ENCODE measurements at places on chromosomes 13 and 19. TPM values are rescaled to one million over a fixed set of nuclear protein-coding genes. Genes with fewer than 3 reads are reported as not detected.

The HCN2 gene
- total RNA-seq = 0.72 TPM

The GCDH gene
- 41.6 TPM for total RNA-seq

The ALDH16A1 gene
- 11.4 TPM for total RNA-seq

The MISP gene
- not detected for total RNA-seq

The CEACAM7 gene
- not detected for total RNA-seq

The ZNF541 gene
- not detected for total RNA-seq

The ZNF8 gene
- total RNA-seq = 3.9 TPM

The MAMSTR gene
- 0.18 TPM for total RNA-seq

The SIGLEC12 gene
- total RNA-seq = not detected

The CGB3 gene
- total RNA-seq = not detected

The SRRM5 gene
- total RNA-seq = not detected

DNA sequence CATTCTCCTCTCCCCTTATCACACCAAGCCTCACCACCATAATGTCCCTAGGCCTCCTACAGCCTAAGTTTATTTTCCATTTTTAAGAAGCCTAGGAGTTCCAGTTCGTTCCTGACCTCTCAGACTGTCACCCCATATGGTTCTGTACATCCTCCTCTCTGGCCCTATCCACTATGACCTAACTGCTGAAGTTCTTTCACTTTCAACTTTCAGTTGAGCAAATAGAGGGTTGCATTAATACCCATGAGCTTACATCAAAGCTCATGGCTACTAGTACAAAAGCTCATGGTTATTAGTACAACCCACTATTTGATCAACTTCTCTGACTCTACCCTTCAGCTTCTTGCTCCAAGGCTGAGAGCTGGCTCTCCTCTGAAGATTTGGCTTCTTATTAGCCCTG lies 72.9 kb downstream of the FGF14 start:
- H3K36me3 ChIP-seq = no peaks in the 10 kb centered on the region
- no peaks in the 10 kb centered on the region for H3K27me3 ChIP-seq
- H3K27ac ChIP-seq = no peak overlapping the region
- no peak for DNase-seq

DNA sequence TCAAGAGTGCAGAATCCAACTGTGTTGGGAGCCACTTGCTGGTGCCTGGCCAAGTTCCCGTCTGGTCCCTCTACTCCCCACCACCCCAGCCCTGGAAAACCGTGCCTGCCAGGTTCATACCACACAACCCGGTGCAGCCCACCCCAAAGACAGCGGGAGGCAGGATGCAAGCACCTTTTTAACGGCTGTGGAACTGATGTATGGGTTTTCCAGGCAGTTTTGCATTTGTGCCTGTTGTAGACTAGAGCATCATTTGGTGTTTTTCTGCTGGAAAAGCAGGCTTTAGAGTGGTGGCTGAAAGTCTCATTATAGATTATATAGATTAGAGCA lies 13.5 kb downstream of the TFDP1 start:
- no peak overlapping the region for H3K4me3 ChIP-seq
- peaks cover 38% of the 10 kb centered on the region for H3K36me3 ChIP-seq
- no peaks in the 10 kb centered on the region for H3K27me3 ChIP-seq
- no peak overlapping the region for H3K27ac ChIP-seq

GRCh38 chr13:33379608-33380007 lies 94.1 kb upstream of the STARD13 start:
- no peaks in the 10 kb centered on the region for H3K27me3 ChIP-seq
- no peak overlapping the region for H3K4me3 ChIP-seq
- DNase-seq = no peak
- H3K4me1 ChIP-seq = no peaks in the 10 kb centered on the region

GRCh38 chr19:37928527-37929286 lies 21.7 kb downstream of the SIPA1L3 start:
- H3K4me3 ChIP-seq = no peak overlapping the region
- no peak overlapping the region for H3K27ac ChIP-seq
- H3K27me3 ChIP-seq = no peaks in the 10 kb centered on the region
- H3K36me3 ChIP-seq = no peaks in the 10 kb centered on the region
- no peak for DNase-seq

DNA sequence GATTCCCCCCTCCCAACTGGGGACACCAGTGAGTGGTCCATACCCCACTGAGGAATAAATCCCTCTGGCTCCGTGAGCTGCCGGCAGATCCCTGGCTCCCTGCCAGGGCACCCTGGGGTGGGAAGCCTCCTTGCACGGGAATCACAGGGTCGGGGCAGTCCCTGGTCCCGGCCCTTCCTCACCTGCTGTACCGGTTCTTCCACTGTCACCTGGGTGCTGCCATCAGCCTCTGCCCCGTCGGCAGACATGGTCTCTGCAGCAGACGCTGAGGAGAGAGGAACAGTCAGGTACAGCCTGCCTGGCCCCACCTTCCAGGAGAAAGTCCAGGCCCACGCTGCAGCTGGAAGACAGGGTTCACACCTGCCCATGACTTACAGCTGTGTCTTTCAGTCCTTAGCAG lies 6.3 kb downstream of the PLIN3 start:
- no peaks in the 10 kb centered on the region for H3K27me3 ChIP-seq
- no peak overlapping the region for H3K4me3 ChIP-seq
- no peak for DNase-seq
- H3K36me3 ChIP-seq = peaks cover 44% of the 10 kb centered on the region

GRCh38 chr13:98172590-98173422 lies 4.3 kb downstream of the RNF113B start:
- DNase-seq = peak; percentile 45
- no peak overlapping the region for H3K4me3 ChIP-seq
- peak overlapping the region; percentile 99 for H3K27ac ChIP-seq
- peaks cover 38% of the 10 kb centered on the region for H3K4me1 ChIP-seq

- peaks cover 27% of the 10 kb centered on the region for H3K36me3 ChIP-seq
- H3K27ac ChIP-seq = no peak overlapping the region
Measured at GRCh38 chr19:24040621-24041020, 46.4 kb upstream of the ZNF254 start.

DNA sequence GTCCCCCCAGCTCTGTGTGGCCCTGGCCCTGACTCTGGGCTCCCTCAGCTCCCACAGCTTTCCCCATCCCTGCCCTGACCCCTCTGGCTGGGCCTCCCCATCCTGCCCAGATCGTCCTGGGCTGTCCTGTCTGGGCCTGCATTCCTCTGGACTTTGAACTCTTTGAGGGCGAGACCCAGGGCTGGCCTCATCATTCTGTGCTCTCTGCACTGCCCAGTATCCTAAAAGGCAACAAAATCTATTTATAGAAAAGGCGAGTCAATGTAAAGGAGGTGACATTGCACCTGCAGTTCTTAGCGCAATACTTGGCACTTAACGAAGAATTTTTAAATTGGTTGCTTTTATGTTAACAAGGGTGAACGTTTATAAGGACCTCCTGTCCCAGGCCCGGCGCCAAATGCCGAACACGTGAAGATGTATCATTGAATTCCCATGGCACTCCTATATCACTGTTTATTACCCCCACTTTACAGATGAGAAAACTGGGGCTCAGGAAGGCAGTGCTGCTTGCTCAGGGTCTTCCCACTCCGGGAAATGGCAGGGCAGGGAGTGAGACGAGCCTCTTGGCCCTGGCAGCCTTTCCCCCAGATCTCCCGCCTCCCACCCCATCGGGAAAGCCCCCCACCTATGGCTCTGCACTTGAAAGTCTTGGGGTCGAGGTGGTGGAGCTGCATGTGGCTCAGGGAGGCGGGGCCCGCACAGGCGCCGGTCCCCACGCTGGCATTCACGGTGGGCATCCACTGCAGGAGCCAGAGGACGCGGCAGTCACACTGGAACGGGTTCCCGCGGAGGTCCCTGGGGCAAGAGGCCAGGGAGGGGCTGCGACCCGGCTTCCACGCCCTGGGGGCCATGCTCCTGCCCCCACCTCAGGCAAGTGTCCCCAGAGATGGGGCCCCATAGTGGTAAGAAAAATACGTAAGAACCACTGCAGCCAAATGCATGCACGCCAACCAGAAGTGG lies 3.8 kb downstream of the LGI4 start:
- DNase-seq = no peak
- no peak overlapping the region for H3K4me3 ChIP-seq
- H3K36me3 ChIP-seq = no peaks in the 10 kb centered on the region
- peaks cover 18% of the 10 kb centered on the region for H3K27me3 ChIP-seq
- H3K4me1 ChIP-seq = no peaks in the 10 kb centered on the region

DNA sequence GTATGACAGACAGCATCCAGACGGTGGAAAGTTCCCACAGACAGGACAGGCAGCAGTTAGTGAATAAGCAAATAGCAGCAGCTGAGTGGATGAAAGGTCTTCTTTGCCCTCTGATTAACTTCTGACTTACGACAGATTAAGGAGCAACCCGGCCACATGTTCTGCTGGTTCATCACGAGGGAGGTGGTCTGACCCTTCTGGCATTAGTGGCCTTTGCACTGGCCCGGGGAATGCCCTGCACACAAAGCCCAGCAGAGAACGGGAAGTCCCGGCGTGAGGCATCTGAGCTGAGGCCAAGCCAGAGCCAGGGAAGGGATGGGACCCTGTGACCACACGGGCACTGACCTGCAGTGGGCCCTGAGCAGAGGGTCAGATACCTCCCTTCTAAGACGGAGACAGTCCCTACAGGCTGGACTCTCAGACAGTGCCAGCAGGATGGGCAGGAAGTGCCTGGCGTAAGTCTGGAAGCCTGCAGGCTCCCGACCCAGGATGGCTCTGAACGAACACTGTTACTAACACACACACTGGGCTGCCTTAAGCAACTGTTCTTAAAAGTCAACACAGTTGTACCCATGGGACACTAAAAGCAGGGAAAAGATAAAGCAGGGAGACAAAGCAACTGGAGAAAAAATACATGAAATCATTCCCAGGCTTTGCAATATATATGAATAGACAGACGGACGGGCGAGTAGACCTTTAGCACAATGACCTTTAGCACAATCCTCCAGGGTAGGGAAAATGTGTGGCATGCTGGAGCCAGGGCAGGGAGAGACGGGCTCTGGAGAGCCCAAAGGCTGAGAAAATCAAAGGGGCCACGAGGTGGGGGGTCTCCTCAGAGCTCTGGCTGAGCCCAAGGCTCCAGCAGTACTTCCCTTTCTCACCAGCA lies 6.3 kb downstream of the C19orf12 start:
- no peak overlapping the region for H3K4me3 ChIP-seq
- H3K36me3 ChIP-seq = peaks cover 22% of the 10 kb centered on the region
- no peaks in the 10 kb centered on the region for H3K4me1 ChIP-seq

GRCh38 chr13:46565808-46566750 lies 13.1 kb downstream of the LRCH1 start:
- no peaks in the 10 kb centered on the region for H3K36me3 ChIP-seq
- peaks cover 14% of the 10 kb centered on the region for H3K4me1 ChIP-seq
- DNase-seq = no peak
- no peaks in the 10 kb centered on the region for H3K27me3 ChIP-seq
- no peak overlapping the region for H3K27ac ChIP-seq

DNA sequence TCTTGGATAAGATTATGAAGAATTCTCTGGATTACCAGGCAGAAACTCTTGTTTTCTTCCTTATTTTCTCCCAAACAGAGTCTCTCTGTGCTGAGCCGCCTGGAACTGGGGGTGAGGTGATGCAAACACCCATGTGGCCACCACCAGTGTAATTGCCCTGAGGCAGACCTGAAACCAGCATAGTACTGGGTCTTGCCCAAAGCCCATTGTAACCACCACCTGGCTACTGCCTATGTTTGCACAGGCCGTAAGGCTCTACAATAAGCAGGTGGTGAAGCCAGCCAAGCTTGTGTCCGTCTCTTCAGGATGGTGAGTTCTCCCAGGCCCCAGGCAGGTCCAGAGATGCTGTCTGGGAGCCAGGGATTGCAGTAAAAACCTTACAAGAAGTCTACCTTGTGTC lies 18.9 kb upstream of the KBTBD7 start:
- H3K4me3 ChIP-seq = no peak overlapping the region
- H3K36me3 ChIP-seq = no peaks in the 10 kb centered on the region
- no peak overlapping the region for H3K27ac ChIP-seq
- no peak for DNase-seq

GRCh38 chr13:75305059-75305458 lies 176.9 kb downstream of the TBC1D4 start:
- no peak overlapping the region for H3K27ac ChIP-seq
- no peak overlapping the region for H3K4me3 ChIP-seq
- H3K27me3 ChIP-seq = no peaks in the 10 kb centered on the region

DNA sequence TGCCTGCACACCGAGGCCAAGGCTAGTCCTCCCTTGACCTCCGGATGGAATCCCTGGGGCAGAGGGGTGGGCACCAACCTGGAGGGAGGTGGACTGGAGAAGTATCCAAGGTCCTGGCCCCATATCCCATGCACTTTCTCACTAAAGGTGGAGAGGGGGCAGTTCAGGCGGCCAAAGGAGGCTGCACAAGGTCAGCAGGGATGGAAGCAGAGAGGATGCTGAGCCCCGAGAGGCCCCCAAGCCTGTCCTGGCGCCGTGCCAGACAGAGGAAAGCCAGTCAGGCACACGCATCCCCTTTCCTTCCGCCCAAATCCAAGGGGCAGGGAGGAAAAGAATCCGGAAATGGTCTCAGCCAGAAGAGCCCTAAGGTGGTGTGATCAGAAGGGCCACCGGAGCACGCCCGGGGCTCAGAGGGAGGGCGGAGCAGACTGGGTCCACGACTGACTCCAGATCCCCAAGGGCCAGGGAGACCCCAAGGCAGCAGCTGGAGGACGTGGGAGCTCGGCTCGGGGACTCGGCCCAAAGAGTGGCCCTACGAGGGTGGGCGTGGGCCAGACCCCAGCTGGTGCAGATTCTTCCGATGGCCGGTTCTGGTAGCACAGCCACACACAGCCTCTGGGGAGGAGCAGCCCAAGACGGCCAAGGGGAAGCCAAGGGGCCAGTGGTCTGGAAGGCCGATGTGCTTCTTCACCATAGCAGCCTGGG lies 60.0 kb downstream of the MLLT1 start:
- peaks cover 16% of the 10 kb centered on the region for H3K4me1 ChIP-seq
- no peak for DNase-seq
- no peak overlapping the region for H3K4me3 ChIP-seq
- peaks cover 25% of the 10 kb centered on the region for H3K36me3 ChIP-seq

- no peaks in the 10 kb centered on the region for H3K4me1 ChIP-seq
- peaks cover 39% of the 10 kb centered on the region for H3K27me3 ChIP-seq
- H3K36me3 ChIP-seq = no peaks in the 10 kb centered on the region
- DNase-seq = no peak
- H3K4me3 ChIP-seq = no peak overlapping the region
Measured at GRCh38 chr19:8331263-8331845, 10.1 kb downstream of the RPS28 start.

DNA sequence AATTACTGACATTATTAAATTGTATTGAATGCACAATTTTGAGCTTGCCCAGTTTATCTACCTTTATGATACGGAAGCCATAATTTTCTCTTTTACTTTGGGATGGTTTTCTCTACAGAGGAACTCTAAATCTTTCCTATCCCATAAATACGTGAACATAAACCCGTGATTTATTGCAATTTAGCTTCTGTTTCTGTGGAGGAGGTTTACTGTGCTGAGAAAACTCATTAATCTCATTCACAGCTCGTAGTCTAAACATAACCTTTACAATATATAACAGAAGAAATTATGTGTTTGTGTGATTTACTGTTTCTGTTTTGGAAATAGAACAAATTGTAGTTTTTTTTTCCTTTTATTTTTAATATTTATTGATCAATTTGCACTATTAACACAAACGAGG lies 207.1 kb upstream of the PCDH9 start:
- no peaks in the 10 kb centered on the region for H3K4me1 ChIP-seq
- H3K27ac ChIP-seq = no peak overlapping the region
- no peak overlapping the region for H3K4me3 ChIP-seq
- H3K27me3 ChIP-seq = no peaks in the 10 kb centered on the region
- H3K36me3 ChIP-seq = no peaks in the 10 kb centered on the region
- no peak for DNase-seq

- H3K36me3 ChIP-seq = no peaks in the 10 kb centered on the region
- H3K27ac ChIP-seq = no peak overlapping the region
- H3K27me3 ChIP-seq = no peaks in the 10 kb centered on the region
- DNase-seq = no peak
- H3K4me3 ChIP-seq = no peak overlapping the region
Measured at GRCh38 chr19:52735734-52736133, 890 bp upstream of the ZNF611 start.
